ENCODE measurements at places on chromosomes 5 and 9.
A peak's percentile ranks its signal among the peaks of the same experiment; 100 is the strongest.

- DNase-seq: no peak
Measured at GRCh38 chr9:114804505-114804904, 1.3 kb downstream of the TNFSF15 start.

GRCh38 chr9:136961279-136962065, 9.4 kb downstream of the LCN12 start:
- no peak for DNase-seq

GRCh38 chr9:134475011-134475790, 148.9 kb downstream of the RXRA start:
- DNase-seq: no peak

DNA sequence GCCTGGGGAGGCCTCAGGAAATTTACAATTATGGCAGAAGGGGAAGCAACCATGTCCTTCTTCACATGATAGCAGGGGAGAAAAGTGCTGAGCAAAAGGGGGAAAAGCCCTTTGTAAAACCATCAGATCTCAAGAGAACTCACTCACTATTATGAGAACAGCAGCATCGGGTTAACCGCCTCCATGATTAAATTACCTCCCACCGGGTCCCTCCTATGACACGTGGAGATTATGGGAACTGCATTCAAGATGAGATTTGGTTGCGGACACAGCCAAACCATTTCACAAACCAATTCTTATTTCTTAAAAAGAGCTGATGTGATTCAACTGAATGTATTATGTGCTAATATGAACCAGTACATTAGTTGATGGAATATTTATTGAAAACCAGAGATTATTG, 63.9 kb downstream of the PARP8 start:
- no peak for DNase-seq

- DNase-seq: no peak
Measured at GRCh38 chr5:130710596-130710995, 454.5 kb downstream of the HINT1 start.

- DNase-seq: no peak
Measured at GRCh38 chr5:126284977-126285696, 138.1 kb upstream of the GRAMD2B start.

GRCh38 chr9:91734371-91734981, 215.6 kb downstream of the ROR2 start:
- peak; percentile 53 for DNase-seq

All from stimulated activated CD8-positive, alpha-beta memory T cell treated with anti-CD3 and anti-CD28 coated beads, Interleukin-4, amount 100 ng/mL, for 24 hours (primary cell).